ENCODE measurements at places on chromosomes 5 and 9.

- H3K27ac ChIP-seq, result no peak overlapping the region
- H3K36me3 ChIP-seq, result no peaks in the 10 kb centered on the region
- peaks cover 14% of the 10 kb centered on the region for H3K27me3 ChIP-seq
- H3K4me1 ChIP-seq, result peaks cover 15% of the 10 kb centered on the region
- no peak for DNase-seq
Observed at GRCh38 chr5:15502208-15502607, 2.2 kb downstream of the FBXL7 start.

DNA sequence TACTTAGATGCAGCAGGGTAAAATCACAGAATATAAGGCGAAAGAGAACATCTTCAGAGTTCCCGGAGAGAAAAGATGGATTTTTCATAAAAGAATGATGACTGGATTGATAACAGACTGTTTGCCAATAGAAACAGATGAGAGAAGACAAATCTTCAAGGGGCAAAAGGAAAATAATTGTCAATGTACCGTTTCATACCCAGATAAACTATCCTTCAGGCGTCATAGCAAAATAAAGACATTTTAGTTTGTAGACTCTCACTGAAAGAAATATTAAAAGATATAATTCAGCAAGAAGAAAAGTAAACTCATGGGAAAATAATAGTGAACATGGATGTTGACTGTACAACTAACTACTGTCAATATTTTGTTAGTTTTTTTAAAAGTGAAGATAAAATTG, 174.2 kb downstream of the CRB2 start:
- H3K4me3 ChIP-seq, result no peak overlapping the region
- DNase-seq, result no peak
- no peak overlapping the region for H3K27ac ChIP-seq
- no peaks in the 10 kb centered on the region for H3K36me3 ChIP-seq
- no peaks in the 10 kb centered on the region for H3K4me1 ChIP-seq

GRCh38 chr5:121008041-121008440, 543.9 kb downstream of the PRR16 start:
- H3K4me1 ChIP-seq, result no peaks in the 10 kb centered on the region
- no peak overlapping the region for H3K27ac ChIP-seq
- no peaks in the 10 kb centered on the region for H3K27me3 ChIP-seq

DNA sequence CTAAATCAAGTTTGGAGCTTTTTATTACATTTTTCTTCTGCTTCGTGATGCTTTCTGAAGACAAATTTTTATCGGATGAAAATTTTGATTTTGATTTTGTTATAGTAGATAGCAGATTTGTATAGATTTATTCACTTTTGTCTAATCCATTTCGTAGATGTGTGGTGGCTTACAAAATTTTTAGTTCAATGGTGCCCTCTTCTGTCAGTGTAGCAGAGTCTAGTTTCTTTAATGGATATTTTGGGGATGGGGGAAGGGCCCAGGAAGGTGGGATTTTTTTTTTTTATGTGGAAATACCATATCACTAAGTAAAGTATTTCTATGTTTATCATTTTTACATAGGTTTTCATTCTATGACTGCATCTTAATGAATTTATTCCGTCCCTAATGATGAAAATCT, 259.9 kb upstream of the TARS1 start:
- H3K27ac ChIP-seq, result no peak overlapping the region
- no peaks in the 10 kb centered on the region for H3K27me3 ChIP-seq
- no peak overlapping the region for H3K4me3 ChIP-seq
- no peaks in the 10 kb centered on the region for H3K4me1 ChIP-seq
- no peak for DNase-seq

DNA sequence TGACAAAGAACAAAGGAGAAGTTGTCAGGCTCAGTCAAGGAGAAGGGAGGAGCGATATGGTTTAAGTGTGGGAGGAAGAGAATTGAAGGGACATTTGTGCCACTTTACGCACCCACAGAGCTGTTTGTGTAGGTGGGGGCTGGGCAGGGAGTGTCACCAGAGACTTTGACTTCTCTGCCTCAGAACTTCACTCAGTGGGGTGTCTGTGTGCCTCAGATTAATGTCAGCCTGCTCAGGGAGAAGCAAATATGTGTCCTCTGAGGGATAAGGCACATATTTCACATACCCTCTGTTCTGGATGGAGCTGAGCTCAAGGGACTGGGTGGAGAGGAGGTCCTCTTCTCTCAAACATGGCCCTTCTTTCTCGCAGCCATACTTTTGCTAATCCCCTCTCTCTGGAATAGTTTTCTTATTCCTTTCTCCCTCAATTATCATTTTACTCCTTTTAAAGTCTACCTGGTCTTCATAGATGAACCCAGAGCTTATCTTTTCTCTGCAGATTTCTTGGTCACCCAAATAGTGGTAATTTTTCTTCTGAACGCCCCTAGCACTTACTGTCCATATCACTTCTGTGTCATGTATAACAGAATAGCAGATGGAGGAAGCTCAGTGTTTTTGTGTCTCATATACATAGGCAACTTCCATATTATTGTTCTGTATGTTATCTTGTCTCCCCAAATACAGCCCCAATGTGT, 77.0 kb downstream of the IQGAP2 start:
- no peak overlapping the region for H3K4me3 ChIP-seq
- no peaks in the 10 kb centered on the region for H3K27me3 ChIP-seq
- DNase-seq, result no peak
- H3K27ac ChIP-seq, result peak overlapping the region; percentile 10

DNA sequence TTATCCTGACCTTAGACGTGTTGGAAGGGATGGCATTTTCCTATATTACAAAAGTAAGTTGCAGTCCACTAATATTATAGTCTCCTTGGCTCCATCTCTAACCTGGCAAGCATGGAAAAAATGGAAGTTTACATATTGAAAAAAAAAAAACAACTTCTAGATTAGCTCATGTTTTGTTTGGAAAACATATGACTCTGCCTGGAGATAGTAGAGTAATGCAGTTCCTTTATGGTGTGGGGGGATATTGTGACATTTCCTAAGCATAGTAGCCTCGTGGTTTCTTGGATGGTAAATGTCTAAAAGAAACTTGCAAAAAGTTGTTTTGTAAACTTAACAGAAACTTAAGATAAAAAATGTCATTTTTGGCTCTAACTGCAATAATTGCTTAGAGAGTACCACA, 244.4 kb upstream of the FBXL7 start:
- no peak overlapping the region for H3K27ac ChIP-seq
- no peaks in the 10 kb centered on the region for H3K27me3 ChIP-seq
- DNase-seq, result no peak
- H3K4me3 ChIP-seq, result no peak overlapping the region
- H3K4me1 ChIP-seq, result no peaks in the 10 kb centered on the region
- no peaks in the 10 kb centered on the region for H3K36me3 ChIP-seq

DNA sequence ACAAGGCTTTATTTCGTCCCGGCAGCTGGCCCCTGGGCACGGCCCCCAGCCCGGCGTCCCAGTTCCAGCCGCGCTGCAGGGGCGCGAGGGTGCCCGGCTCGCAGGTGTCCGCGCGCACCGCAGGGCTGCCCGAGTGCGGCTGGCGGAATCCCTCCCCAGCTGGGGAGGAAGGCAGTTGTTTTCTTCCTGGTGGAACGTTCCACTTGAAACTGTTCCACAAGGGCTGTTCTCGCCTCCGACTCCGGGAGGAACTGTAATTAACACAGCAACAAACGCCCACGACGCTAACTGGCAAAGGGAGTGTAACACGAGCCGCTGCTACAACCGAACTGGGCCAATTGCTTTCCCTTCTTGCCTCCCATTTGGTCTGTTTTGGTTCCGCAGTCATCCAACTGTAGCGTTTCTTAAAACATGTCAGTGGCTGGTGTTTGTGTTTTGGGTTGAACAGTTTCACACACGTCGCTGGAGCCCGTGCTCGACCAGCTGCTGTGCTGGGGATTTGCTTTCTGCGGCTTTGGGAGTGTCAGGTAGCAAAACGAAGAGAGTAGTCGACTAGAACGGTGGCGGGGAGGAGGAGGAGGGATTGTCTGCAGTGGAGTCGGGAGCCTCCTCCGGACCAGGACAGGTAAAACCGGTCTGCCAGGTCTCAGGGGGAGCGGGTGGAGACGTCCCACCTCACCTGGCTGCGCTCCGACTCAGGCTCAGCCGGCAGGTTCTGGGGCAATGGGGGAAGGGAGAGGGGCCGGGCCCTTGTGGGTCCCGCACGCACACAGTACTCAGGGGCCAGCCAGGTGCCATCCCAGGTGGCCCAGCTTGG, 131.6 kb upstream of the NIPBL start:
- peak; percentile 86 for DNase-seq
- no peaks in the 10 kb centered on the region for H3K27me3 ChIP-seq
- peak overlapping the region; percentile 76 for H3K4me3 ChIP-seq

GRCh38 chr5:171549274-171549673, 129.8 kb downstream of the FGF18 start:
- no peaks in the 10 kb centered on the region for H3K4me1 ChIP-seq
- no peak overlapping the region for H3K4me3 ChIP-seq
- H3K36me3 ChIP-seq, result no peaks in the 10 kb centered on the region
- H3K27ac ChIP-seq, result no peak overlapping the region
- H3K27me3 ChIP-seq, result no peaks in the 10 kb centered on the region
- DNase-seq, result no peak

GRCh38 chr5:74963407-74963806, 89.0 kb downstream of the GCNT4 start:
- no peak overlapping the region for H3K27ac ChIP-seq
- H3K4me3 ChIP-seq, result no peak overlapping the region
- H3K4me1 ChIP-seq, result no peaks in the 10 kb centered on the region
- no peaks in the 10 kb centered on the region for H3K27me3 ChIP-seq
- no peaks in the 10 kb centered on the region for H3K36me3 ChIP-seq

- no peak overlapping the region for H3K27ac ChIP-seq
- H3K36me3 ChIP-seq, result no peaks in the 10 kb centered on the region
- no peaks in the 10 kb centered on the region for H3K27me3 ChIP-seq
- H3K4me3 ChIP-seq, result no peak overlapping the region
- no peaks in the 10 kb centered on the region for H3K4me1 ChIP-seq
Observed at GRCh38 chr5:82986404-82986803, 90.8 kb downstream of the TMEM167A start.

GRCh38 chr5:127003798-127004495, 26.4 kb downstream of the MARCHF3 start:
- no peaks in the 10 kb centered on the region for H3K36me3 ChIP-seq
- H3K27ac ChIP-seq, result no peak overlapping the region
- no peak for DNase-seq

GRCh38 chr9:127809002-127809539, 6.4 kb downstream of the FPGS start:
- H3K36me3 ChIP-seq, result peaks cover 53% of the 10 kb centered on the region
- H3K4me1 ChIP-seq, result peaks cover 19% of the 10 kb centered on the region
- no peak for DNase-seq
- no peaks in the 10 kb centered on the region for H3K27me3 ChIP-seq
- no peak overlapping the region for H3K27ac ChIP-seq
